ENCODE measurements at places on chromosomes 2 and 18.

DNA sequence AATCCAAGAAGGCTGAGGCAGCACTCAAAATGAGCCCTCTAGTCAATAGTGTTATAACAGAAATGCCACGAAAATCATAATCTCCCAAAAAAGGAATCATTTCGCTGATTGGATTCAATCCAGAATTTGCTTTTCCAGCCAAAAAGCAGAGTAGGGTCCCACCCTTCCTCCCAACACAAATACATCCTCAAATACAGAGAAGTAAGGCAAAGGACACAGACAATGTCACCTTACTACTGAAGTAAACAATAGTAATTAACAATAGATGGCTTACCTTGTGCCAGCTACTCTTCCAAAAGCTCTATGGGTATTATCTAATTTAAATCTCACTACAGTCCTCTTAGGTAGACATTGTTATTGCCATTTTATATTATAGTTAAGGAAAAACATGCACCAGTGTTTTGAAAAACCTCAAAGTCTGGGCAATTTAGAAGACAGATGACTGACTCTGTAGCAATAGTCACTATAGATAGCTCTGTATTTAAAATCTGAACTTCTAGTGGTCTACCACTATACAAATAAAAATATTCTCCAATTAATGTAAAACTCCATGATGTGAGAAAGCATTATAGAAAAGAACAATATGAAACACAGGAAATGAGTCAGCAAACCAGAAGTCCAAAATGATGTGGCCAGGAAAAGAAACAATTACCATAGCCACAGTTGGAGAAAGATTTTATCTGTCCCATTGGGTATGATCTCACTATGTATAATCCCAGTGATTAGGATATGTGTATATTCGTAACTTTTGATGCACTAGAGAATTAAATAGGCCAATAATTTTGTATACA is 305.0 kb upstream of the ERBB4 start:
- no peak for DNase-seq

GRCh38 chr2:174750923-174751441 is 13.3 kb downstream of the CHRNA1 start:
- no peak for DNase-seq

DNA sequence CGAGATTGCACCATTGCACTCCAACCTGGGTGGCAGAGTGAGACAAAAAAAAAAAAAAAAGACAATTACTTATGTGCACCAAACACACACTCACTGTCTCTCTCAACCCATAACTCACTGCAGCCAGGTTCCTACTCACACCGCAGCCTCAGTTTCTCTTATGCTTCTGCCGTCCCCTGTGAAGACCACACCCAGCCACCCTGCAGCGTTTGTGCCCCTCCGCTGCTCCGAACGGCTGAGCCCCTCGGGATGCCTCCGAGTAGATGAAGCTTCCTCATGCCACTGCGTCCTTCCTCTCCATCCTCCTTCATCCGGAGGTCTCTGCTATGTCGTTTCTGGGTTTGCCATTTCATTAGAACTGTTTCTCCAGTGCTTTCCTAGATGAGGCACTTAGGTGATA is 160.1 kb downstream of the TWIST2 start:
- DNase-seq: no peak

DNA sequence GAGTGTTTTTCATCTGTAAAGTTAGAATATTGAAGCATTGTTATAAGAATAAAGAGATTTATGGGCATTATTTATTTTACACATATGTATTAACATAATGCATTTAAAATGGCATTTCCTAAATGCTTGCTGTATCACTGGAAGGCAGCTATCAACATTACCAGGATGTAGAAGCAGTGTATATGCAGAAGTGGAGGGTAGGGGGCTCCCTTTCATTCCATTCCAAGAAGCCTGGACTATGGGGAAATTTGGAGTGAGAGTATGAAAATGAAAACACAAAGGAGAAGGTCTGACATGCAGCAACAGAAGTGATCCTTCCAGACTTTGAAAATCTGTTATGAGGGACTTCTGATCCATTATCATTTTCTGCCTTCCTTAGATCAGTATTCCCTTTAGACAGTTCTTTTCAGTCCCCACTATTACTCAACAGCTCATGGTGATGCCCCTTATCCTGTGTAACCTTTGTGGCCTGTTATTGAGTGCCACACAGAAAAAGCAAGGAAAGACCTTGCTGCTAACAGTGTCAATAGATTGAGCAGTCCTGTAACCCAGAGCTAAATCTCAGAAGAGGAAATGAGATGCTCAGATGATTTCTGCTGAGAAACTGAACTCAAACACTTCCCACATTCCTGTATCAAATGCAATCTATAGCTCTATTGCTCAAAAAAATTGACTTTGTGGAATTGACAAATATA is 216.6 kb downstream of the HNMT start:
- DNase-seq: no peak
